Inflammatory macrophage treated with lipopolysaccharide for 1 hour (primary cell): ENCODE measurements at places on chromosomes 1 and 21.

- DNase-seq, result no peak
Observed at GRCh38 chr1:58679463-58679862, 20.4 kb downstream of the MYSM1 start.

- no peak for DNase-seq
Observed at GRCh38 chr1:81174811-81175476, 625.8 kb upstream of the ADGRL2 start.

GRCh38 chr1:221837896-221838295 is 96.0 kb upstream of the DUSP10 start:
- peak; percentile 17 for DNase-seq

GRCh38 chr1:246566813-246567645 is 773 bp downstream of the CNST start:
- DNase-seq, result peak; percentile 18

DNA sequence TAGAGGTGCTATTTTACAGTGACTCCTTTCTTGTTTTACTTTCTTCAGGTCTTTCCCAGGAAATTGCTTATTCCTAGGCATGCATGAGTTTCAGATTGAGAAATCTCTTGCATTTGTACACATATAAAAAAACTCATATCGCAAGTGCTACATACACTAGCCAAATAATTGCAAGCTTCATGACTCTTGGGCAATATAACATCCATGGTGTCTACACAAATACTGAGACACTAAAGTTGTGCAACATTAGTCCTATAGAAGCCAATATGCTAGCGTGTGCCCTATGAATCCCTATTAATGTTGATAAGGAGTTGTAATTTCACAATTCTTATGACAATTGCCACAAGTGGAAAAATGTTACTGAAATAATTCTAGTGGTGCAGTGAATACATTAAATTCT is 591.0 kb downstream of the ADGRL2 start:
- no peak for DNase-seq

- peak; percentile 48 for DNase-seq
Observed at GRCh38 chr21:38440746-38441145, 57.5 kb downstream of the ERG start.

DNA sequence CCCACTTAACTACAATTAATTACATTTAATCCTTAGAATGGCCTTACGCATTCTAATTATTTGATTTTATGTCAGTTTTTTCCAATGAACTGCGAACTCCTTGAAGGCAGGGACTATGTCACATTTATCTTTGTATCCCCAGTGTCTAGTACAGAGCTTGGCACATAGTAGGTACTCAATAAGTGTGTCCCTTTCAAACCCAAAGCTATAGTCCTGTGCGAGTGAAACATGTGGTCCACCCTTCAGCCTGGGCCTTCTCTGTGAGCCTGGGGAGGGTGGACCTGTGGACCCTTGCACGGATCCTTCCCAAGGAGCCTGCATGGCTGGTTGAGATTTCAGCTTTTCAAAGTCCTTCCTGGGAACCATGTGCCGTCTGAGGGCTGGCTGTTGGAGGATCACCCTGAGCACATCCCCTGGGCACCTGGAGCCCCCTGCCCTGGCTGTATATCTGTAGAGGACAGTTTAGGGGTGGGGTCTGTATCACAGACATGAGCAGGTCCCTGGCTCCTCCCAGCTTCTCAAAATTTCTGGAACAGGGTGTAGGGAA is 103.1 kb downstream of the IER5 start:
- no peak for DNase-seq

GRCh38 chr21:37281993-37282392 is 14.9 kb upstream of the VPS26C start:
- DNase-seq, result no peak

DNA sequence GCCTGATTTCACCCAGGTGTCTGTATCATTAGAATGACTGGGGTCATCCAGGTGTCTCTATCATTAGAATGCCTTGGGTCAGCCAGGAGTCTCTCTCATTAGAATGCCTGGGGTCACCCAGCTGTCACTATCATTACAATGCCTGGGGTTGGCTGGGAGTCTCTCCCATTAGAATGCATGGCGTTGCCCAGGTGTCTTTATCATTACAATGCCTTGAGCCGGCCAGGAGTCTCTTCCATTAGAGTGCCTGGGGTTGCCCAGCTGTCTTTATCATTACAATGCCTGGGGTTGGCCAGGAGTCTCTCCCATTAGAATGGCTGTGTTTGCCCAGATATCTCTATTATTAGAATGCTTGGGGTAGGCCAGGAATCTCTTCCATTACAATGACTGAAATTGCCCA is 61.6 kb downstream of the RNF187 start:
- no peak for DNase-seq

DNA sequence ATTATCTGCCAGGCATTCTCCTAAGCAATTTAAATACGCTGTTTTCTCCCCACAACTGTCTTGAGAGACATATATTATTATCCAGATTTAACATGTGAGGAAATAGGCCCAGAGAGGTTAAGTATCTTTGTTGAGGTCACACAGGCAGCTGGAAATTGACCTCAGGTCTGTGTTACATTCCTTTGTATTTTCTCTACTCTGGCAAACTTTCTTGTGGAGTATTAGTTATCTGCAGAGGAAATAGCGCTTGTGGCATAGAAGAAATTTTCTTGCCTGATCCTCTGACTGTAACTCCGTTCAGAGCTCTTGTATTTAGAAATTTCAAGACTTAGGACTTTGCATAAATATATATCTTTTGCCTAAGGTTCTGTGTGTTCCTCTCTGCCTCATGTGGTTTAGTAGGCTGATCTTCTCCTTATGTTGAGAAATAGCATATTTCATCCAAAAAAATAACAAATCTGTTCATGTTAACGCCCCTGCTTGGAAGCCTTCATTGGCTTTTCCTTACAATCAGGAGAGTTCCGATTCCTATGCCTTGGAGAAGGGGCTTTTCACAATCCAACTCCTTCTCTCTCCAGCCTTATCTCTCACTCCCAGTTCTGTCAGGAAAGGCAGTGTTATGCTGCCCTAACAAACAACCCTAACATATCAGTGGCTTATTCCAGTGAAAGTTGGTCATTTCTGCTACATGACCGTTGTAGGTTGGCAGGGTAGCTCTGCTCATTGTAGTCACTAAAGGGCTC is 2.5 kb upstream of the JUN start:
- no peak for DNase-seq

DNA sequence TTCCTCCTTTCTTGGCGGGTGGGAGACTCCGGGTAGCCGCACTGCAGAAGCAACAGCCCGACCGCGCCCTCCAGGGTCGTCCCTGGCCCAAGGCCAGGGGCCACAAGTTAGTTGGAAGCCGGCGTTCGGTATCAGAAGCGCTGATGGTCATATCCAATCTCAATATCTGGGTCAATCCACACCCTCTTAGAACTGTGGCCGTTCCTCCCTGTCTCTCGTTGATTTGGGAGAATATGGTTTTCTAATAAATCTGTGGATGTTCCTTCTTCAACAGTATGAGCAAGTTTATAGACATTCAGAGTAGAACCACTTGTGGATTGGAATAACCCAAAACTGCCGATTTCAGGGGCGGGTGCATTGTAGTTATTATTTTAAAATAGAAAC is 2.5 kb downstream of the OLIG2 start:
- no peak for DNase-seq

GRCh38 chr1:6466023-6466422 is at the start of gene TNFRSF25:
Gene TNFRSF25, minus strand, starts transcription at chr1:6466173. Its CDS starts 66 bp downstream, at chr1:6466107.
- DNase-seq, result no peak

DNA sequence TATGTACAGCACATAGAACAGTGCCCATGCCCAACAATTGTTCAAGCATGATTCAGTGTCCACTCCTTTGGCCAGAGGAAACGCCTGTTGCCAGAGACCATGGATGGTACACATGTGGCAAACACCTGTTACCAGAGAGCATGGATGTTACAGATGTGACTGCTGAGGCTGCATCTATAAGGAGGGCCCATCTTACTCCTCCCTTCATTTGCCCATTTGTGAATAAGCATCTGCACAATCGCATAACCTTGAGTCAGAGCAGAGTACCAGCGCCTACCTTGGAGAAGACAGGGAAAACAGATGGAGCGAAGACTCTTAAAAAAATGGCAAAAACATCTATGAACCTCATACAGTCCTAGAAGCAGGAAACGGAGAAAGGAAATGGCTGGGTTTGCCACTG is 36.6 kb upstream of the CACHD1 start:
- no peak for DNase-seq

DNA sequence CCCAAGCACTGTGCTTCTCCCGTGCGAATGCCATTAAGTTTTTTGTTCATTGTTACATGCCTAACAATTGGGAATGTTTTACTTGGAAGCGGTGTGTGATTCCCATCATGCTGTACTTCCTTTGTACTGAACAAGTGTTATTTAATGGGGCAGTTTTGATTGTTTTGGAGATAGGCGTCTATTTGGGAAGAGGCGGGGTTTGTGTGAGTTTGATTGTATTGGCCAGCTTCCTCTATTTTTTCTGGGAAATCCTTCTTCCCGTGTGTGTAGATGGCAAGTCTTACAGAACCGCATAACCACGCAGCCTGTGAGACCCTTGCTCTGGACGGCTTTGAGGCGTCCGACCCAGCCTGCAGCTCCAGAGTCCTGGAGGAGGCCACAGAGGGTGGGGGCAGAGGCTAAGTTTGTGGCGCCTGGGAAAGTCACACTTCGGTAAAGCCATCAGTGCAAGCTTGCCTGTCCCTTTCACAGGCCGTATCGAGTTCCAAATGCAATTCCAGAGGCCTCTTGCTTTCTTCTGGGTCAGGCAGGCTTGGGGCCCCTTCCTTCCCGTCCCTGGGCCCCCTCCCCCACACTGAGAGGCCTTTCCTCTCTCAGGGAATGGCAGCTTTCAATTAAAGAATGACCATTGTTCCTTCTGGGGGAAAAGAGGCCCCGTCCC is 210.3 kb downstream of the TOMM20 start:
- peak; percentile 46 for DNase-seq

GRCh38 chr21:44836666-44837471 is 19.0 kb upstream of the SUMO3 start:
- peak; percentile 56 for DNase-seq

DNA sequence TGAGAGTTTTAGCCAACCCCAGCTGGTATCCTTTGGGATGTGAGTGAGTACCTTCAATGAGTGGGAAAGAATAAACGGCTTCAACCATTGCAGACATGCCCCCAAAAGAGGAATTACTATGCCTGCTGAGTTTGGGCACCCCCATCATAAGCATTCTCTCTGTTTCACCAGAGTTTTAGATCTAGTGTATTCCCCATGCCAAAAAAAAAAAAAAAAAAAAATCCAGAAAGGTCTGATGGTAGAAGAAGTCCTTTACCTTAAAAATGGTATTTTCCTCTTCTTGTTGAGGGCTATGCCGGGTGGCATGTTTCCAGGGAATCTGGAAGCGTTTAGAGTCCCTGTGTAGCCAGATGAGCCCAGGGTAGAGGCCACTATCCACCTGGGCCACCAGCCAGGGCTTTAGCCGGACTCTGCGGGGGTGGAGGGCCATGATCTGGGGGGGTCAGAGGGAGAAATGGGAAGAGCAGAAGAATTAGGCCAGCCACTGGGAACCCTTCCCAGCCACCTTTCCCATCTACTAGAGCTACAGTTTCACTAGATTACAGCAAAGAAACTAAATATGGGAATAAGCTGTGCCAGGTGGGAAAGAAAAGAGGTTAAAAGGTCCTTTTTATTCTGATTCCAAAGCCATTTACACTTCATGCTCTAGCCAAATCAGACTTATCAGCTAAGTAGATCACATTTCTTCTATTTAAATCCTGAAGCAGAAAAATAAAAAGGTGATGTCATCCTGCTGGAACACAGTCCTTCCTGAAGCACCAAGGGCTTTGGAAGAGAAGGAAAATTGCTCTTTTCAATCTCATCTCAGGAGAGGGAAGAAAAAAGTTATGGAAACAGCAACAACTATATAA is 4.7 kb downstream of the IRF6 start:
- no peak for DNase-seq

DNA sequence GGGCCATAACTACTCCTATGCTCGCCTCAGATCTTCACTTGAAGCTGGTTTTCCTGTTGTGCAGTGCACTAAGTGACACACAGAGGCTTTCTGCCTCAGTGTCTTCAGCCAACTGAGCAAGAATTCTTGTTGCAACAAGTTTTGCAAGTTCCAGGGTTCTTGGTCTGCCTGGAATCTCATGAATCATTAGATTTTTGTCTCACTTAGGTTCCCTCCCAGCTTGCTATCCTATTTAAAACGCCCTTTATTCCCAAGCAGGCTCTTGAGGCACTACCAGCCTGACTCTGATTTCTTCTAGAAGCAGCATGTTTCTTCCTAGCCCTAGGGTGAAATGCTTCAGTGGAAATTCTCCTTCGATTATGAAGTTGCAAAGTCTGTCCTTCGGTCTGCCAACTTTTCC is 158.8 kb downstream of the C1orf21 start:
- no peak for DNase-seq

GRCh38 chr1:119859647-119860046 is 36.7 kb downstream of the ADAM30 start:
- peak; percentile 53 for DNase-seq

DNA sequence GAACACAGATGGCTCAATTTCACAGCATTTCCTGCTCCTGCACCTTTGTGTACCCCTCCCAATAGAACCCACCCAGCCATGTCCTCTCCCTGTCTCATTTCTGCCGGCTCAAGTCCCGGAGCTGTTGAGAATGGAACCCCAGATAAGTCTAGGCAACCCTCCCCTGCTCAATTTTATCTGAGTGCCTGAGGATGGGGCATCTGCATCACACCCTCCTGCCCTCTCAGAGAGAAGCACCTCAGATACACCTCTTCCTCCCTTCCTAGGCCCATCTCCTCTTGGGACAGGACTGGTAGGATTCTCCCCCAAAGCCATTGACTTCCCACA is 1.1 kb downstream of the KIF21B start:
- DNase-seq, result no peak

DNA sequence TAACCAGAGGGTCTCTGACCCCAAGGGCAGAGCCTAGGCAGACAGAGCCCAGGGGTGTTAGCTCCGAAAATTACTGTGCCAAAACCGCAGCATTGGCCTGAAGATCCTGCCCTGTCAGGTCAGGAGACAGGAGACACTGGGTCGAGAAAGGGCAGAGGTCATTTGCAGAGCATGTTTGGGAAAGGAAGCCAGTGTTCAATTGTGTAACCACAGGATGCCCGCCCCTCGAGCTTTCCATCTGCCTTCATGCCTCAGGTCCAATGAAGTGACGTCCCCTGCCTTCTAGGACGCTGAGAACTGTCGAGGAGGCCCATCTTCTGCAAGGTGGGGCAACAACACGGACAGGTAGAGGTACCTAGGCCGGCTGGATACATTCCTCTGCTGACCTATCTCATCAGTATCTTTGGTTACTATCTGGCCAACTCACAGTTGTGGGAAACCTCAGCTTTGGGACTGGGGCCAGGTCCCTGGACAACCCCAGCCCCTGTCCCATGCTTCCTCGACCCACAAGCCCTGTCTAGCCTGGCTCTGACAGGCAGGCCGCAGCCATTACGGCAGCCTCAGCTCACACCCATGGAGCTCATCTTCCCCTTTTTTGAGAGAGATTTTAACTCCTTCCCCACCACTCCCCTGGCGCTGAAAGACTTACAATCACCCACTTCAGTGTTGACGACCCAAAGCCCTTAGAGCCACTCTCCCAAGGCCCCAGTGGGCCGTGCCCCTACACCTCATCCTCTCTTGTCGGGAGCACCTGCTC is 1.3 kb downstream of the ARL8A start:
- peak; percentile 66 for DNase-seq

- DNase-seq, result no peak
Observed at GRCh38 chr1:93384656-93385055, 38.9 kb downstream of the DR1 start.

GRCh38 chr21:28763809-28764418 is 228.8 kb downstream of the LTN1 start:
- DNase-seq, result no peak
